Lung (tissue), 17 donors: ENCODE measurements at places on chromosomes 11 and 22. TPM values are rescaled to one million over a fixed set of nuclear protein-coding genes. Genes with fewer than 3 reads are reported as not detected.
A peak's percentile ranks its signal among the peaks of the same experiment; 100 is the strongest.

DNA sequence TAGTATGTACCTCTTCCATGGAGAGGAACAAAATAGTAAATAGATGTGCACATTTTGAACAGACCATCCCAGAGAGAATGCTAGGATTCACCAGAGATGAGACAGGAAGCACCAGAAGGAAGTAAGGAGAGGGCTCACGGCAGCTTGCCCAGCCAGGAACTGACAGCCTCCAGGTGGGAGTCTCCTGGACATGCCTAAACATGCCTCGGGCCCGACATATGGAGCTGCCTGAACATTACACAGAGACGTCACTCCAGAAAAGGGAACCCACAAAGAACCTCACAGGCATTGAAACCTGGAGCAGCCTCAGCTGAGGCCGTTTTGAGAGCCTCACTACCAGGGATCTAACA lies 67.4 kb downstream of the BRD1 start:
- H3K36me3 ChIP-seq: no peaks in the 10 kb centered on the region
- DNase-seq: no peak
- H3K4me3 ChIP-seq: no peak overlapping the region

The PITPNB gene
- 42.9 TPM for total RNA-seq

- H3K4me3 ChIP-seq: no peak overlapping the region
- no peaks in the 10 kb centered on the region for H3K4me1 ChIP-seq
- no peak overlapping the region for H3K27ac ChIP-seq
- H3K36me3 ChIP-seq: no peaks in the 10 kb centered on the region
- DNase-seq: no peak
These were observed 52.6 kb upstream of the SESN3 start for GRCh38 chr11:95283650-95284049.

GRCh38 chr11:23540101-23540561 lies 679.9 kb upstream of the CCDC179 start:
- no peak overlapping the region for H3K27ac ChIP-seq
- peak; percentile 53 for DNase-seq
- H3K4me1 ChIP-seq: no peaks in the 10 kb centered on the region
- H3K27me3 ChIP-seq: no peaks in the 10 kb centered on the region
- no peaks in the 10 kb centered on the region for H3K36me3 ChIP-seq
- no peak overlapping the region for H3K4me3 ChIP-seq

- no peak overlapping the region for H3K27ac ChIP-seq
- H3K36me3 ChIP-seq: no peaks in the 10 kb centered on the region
- peaks cover 12% of the 10 kb centered on the region for H3K4me1 ChIP-seq
- no peak for DNase-seq
These were observed 41.8 kb upstream of the ACCSL start for GRCh38 chr11:44005956-44006355.

The UPK3A gene
- not detected for total RNA-seq

- no peak overlapping the region for H3K4me3 ChIP-seq
- peaks cover 4% of the 10 kb centered on the region for H3K36me3 ChIP-seq
- no peak for DNase-seq
- no peak overlapping the region for H3K27ac ChIP-seq
These were observed 27.0 kb downstream of the CUL5 start for GRCh38 chr11:108035690-108036089.
